ENCODE measurements at places on chromosomes 4 and X. TPM values are rescaled to one million over a fixed set of nuclear protein-coding genes. Genes with fewer than 3 reads are reported as not detected.

DNA sequence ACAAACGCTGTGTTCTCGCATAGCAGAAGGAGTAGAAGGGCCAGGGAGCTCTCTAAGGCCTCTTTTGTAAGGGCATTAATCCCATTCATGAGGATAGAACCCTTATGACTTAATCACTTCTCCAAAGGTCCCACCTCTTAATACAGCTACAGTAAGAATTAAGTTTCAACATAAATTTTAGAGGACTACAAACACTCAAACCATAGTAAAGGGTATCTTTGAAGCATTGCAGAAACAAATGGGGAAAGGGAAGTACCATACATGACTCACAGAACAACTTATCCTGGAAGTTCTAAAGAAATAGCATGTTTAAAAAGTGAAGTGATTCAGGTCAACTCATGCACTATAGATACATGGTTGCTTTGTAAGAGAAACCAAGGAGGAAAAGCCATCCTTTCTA lies 680.8 kb downstream of the RPA4 start:
- DNase-seq = no peak

GRCh38 chr4:175033162-175033561 lies 115.0 kb downstream of the ADAM29 start:
- no peak for DNase-seq

DNA sequence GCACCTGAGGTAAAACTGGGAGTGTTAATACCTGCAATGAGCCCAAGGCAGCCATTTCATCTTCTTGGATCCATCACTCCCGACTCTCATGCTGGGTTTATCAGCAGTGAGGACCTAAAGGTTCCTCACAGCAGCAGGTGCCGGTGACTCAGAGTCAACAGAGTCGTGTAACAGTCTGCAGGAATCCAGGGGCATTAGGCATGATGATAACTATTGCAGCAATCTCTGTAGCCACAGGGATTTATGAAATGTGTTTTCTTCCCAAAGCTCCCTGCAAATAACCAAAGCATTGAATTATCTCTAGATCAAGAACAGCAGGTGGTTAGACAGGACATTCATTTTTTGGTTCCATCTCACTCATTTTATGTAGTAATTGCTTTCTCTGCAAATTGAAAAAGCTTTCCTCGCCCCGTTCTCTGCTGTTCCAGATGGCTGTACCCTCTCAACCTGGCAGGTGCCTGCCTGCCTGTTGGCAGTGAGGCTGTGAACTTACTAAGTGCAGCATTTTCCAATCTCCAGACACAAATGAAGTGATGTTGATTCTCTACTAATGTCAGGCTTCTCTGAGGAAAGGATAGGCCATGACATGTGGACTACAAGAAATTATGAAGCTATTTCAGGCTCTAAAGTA lies 48.1 kb upstream of the TSPAN7 start:
- DNase-seq = no peak

The SSX7 gene
- total RNA-seq = not detected

GRCh38 chrX:74178536-74178935 lies 125.4 kb upstream of the ZCCHC13 start:
- no peak for DNase-seq

The GJB1 gene
- not detected for total RNA-seq

The NEXMIF gene
- 57.1 TPM for total RNA-seq

DNA sequence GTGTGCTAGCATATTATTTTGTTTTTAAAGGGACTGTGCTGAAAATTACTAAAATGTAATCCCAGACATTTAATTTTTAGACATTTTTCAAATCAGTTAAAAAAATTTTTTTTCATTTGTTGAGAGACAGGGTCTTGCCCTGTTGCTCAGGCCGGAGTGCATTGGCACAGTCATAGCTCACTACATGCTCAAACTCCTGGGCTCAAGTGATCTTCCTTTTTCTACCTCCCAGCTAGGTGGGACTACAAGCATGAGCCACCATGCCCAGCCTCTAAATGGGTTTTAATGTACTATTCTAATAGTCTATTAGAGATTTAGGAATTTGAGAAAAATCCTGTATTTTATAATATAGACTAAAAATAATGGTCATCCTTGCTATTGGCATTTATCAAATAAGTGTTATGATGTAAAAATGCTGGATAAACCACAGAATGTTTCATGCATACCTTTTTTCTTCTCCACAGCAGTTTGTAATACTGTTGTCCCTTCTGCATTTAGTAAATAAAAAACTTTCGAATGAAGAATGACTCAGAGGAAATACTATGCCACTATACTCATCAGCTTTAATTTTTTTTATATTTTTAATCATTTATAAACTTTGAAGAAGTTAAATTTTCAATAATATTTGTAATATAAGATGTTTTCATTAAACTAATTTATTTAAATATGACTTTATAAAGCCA lies 29.9 kb downstream of the CPEB2 start:
- DNase-seq = no peak

The EREG gene
- under 0.01 TPM for total RNA-seq

GRCh38 chr4:168995537-168996295 lies 14.3 kb downstream of the CBR4 start:
- DNase-seq = no peak

The GPR78 gene
- total RNA-seq = not detected

- no peak for DNase-seq
Observed at GRCh38 chrX:17740137-17741122, 3.1 kb downstream of the SCML1 start.

DNA sequence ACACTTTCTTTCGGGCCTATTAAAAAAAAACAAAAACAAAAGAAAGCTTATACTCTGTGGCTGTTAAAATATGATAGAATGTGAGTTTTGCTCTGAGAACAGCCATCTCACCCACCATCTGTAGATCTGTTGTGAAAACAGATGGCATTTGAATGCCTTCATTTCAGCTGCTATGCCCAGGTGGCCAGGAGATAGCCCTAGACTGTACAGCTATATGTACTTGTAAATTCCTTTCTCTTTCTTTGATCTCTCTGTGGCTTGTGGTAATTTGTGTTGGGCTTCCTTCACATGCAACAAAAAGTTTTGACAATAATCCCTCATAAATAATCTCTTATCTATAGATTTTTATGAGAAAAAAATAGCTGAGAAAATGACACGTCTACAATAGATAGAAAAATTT lies 38.1 kb downstream of the PNPLA4 start:
- DNase-seq = no peak

DNA sequence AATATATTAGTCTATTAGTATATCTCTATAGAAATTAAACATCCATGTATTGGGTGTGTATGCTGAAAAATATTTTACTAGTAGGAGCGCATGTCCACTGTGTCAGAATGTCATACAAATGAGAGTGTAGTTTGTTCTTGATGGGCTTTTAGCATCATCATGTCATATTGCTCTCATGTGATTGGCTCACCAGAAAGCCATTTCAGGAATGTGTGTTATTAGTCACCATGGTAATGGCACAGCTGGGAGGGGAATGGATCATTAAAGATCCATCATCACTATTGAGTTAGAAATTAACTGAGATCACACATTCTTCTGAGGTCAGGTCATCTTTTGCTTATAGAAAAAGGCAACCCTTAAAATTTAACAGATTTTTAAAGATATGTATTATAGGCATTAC lies 77.3 kb downstream of the PHEX start:
- DNase-seq = no peak

DNA sequence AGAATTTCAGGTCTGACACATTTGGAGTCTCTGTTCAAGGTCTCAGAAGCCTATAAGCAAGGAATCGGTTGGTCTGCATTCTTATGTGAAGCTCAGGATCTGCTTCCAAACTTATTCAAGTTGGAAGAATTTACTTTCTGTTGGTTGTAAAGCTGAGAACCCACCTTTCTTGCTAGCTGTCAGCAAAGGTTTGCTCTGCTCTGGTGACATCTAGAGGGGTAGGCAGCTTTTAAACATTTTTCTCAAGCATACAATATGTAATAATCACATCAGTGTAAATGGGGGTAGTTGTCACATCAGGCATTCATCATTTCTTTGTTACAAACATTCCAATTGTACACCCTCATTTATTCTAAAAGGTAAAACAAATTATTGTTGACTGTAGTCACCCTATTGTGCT lies 935.2 kb downstream of the TRAM1L1 start:
- DNase-seq = no peak
